ENCODE measurements at places on chromosomes 2 and 18. TPM values are rescaled to one million over a fixed set of nuclear protein-coding genes. Genes with fewer than 3 reads are reported as not detected.

GRCh38 chr2:240840435-240841060, 20.5 kb upstream of the KIF1A start:
- peak; percentile 99 for DNase-seq

GRCh38 chr18:70078106-70078505, 127.4 kb downstream of the RTTN start:
- DNase-seq = no peak

DNA sequence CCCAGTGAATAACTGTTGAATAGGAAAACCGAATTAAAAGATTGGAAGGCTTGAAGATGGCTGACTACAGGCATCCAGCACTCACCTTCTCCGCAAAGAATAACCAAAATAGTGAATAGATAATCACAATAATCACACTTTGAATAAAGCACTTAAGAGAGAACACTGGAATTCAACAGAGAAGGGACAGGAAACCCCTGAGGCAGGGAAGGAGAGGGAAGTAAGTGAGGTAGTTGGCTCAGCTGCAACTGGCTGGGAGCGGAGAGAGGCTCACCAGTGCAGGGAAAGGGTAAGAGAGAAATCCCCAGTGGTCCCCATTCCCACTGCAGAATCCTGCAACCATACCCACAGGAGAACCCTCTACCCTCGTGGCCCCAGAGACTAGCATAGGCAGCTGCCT, 246.6 kb upstream of the NCKAP5 start:
- DNase-seq = no peak

DNA sequence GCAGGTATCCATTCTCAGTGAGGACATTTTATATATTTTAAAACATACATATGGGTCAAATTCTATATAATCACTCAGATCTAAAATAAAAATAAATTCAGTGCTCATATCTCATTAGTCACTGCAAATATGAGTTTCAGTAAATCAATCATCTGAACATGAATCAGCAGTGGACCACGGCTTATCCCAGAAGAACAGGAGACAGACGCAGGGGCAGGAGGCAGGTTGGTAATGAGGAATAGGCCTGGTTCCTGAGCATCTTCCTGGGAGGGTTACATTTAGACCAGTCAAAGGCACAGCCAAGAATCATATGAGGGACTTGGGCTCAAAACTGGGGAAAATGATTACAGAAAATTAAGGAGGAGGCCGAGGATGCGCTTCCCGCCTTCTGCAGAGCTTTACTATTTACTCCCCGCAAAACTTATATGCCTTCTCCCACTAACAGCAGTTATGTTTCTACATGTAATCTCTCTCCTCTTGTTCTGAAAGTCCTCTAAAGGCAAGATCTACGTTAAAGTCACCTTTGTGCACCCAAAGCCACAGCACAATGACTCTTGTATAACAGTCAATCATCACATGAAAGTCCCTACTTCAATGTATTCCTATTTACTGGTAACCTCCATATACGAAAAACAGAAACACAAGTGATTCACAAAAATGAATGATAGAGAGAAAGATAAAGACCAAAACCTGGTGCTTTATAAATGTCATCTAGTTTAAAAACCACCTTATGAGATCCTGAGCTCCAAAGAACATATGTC, 35.1 kb downstream of the SH3YL1 start:
- DNase-seq = no peak

DNA sequence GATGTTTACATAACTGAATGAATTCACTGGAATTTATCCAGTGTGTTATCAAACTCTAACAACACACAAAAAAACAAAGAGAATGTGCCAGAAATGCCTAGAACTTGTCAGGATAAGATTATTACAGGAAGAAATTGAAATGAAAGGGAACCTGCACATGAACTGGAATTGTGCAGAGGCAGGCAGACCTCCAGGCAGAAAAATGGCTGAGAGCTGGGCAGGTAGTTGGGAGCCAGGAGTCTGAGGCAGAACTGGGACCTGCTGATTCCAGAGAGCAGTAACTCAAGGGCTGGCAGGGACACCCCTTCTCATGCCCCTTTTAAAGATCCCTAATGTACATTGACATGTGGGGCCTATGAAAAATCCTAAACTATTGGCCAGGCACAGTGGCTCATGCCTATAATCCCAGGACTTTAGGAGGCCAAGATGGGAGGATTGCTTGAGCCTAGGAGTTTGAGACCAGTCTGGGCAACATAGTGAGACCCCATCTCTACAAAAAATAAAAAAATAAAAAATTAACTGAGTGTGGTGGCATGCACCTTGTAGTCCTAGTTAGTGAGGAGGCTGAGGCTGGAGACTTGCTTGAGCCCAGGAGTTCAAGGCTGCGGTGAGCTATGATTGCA, 674 bp upstream of the SP110 start:
- DNase-seq = peak; percentile 55

SCTR gene
- total RNA-seq = not detected

TRIM54 gene
- total RNA-seq = not detected

ANKRD30BL gene
- 0.29 TPM for total RNA-seq
